ENCODE measurements at places on chromosomes 7 and 10.

DNA sequence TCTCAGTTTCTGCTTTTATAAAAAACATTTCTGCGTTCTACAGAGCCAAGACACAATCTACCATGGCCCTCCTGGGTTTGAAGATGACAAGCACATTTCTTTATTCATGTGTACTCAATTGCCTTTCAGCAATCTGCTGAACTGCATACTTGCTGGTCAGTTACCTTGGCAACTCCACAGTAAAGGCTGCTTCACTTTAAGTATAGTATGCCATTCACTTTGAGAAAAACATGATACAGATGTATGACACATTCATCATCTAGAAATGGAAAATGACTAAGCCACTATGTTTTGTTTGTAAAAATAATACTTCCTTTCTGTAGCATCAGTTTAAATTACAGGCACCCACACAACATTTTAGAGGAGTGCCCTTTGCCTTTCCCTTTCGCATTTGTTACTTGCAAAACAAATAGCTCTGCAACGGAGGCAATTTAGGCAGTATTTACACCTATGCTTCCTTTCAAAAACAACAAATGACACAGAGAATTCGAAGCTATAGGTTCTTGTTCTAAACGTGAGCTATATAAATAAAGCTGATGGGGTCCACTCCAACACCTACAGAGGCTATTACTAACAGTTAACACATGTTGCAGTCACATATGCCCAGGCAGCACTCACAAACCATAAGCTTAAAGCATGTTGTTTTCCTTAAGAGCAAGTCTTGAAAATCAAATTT lies 23.5 kb downstream of the SGCE start:
- DNase-seq = no peak

DNA sequence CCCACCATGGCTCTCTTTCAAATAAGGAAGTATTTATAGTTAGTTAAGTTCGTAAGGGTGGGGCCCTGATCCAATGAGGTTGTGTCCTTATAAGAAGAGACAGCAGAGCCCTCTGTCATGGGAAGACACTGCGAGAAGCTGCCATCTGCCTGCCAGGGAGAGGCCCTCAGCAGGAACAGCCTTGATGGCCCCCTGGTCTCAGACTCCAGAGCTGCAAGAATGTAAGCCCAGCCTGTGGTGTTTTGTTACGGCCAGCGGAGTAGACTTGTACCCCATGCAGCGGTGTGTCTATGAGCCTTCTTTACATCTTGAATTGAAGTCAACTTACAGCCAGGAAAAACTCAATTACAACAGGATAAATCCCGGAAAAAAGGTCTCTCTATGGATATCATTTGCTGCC lies 14.3 kb upstream of the LARP4B start:
- no peak for DNase-seq

DNA sequence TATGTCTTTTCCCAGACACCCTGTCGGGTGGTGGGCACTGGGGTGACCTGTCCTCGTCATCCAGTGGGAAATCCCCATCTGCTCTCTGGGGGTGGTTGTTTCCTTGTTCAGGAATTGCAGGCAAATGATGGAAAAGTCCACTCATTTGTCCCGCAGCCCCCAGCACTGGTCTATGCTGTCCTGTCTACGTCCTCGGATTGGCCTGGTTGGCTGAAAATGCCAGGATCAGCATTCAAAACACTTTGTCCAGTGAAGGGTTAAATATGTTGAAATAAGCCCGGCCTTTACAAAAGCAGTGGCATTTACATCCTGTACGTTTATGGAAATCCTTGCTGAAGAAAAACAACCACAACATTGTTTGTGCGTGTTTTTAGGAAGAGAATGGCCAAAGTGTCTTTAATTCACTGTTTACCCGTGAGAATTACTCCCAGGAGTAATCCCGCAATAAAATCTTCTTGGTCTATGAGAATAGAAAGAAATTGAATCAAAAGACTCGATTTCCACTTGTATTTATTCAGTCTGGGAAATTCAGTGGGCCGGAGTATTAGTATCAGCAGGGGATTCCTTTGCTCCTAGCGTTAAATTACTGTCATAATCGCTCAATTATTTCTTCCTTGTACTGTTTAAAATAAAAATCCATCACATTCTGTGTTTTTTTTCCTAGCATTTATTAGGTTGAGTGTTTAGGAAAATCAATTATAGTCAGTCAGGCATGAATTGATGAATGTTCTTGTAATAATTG lies 116.8 kb upstream of the SH2B2 start:
- no peak for DNase-seq

DNA sequence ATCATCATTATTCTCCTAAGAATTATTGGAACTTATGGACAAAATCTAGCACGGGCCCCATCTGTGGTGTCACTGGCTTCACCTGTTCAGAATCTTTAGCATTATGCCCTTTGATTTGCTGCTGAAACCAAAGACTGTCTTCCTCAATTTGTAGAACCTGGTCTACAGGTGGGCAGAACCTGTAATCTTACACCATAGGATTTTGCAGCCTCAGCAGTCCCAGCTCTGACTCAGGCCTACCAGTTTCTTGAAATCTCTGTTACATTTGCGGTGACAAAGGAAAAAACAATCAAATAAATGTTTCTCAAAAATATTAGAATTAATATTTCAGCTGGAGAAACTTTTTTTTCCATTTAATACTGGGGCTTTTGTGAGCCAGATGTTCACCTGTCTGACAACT lies 86.1 kb downstream of the EPDR1 start:
- no peak for DNase-seq

GRCh38 chr7:19101909-19102308 lies 15.5 kb downstream of the TWIST1 start:
- no peak for DNase-seq
